ENCODE measurements at places on chromosomes 6 and 20.

GRCh38 chr6:109292420-109292819 lies 89.8 kb downstream of the CD164 start:
- DNase-seq = no peak

- DNase-seq = peak; percentile 13
Observed at GRCh38 chr20:45470262-45470931, 844 bp downstream of the WFDC2 start.

GRCh38 chr6:53302678-53303360 lies 45.9 kb downstream of the ELOVL5 start:
- peak; percentile 71 for DNase-seq

DNA sequence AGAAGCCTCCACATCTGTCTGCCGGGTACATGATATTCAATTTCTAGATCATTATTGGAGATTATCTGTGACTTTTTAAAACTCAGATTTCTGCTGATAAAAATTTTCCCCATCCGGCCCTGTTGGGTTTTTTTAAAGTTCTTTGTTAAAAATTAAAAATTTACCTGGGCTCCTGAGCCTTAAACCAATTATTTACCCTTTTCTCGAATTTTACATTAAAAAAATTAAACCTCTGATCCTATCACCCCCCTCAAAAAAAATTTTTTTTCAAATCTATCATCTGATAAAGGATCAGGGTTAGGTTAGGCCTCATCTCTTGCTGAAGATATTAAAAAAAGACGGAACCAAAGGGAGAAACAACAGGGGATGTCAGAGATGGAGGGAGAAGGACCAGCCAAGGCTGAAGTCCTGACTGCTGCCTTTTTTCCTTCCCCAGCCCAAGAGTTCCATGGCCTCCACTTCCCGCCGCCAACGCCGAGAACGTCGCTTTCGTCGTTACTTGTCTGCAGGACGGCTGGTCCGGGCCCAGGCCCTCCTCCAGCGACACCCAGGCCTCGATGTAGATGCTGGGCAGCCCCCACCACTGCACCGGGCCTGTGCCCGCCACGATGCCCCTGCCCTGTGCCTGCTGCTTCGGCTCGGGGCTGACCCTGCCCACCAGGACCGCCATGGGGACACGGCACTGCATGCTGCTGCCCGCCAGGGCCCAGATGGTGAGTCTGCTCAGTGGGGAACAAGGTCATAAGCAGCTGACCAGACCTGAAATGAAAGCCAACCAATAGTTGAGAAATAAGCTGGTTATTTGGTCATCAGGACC lies 527 bp downstream of the NFKBIL1 start:
- DNase-seq = no peak

- peak; percentile 43 for DNase-seq
Observed at GRCh38 chr6:117414770-117415169, 11.0 kb downstream of the ROS1 start.

DNA sequence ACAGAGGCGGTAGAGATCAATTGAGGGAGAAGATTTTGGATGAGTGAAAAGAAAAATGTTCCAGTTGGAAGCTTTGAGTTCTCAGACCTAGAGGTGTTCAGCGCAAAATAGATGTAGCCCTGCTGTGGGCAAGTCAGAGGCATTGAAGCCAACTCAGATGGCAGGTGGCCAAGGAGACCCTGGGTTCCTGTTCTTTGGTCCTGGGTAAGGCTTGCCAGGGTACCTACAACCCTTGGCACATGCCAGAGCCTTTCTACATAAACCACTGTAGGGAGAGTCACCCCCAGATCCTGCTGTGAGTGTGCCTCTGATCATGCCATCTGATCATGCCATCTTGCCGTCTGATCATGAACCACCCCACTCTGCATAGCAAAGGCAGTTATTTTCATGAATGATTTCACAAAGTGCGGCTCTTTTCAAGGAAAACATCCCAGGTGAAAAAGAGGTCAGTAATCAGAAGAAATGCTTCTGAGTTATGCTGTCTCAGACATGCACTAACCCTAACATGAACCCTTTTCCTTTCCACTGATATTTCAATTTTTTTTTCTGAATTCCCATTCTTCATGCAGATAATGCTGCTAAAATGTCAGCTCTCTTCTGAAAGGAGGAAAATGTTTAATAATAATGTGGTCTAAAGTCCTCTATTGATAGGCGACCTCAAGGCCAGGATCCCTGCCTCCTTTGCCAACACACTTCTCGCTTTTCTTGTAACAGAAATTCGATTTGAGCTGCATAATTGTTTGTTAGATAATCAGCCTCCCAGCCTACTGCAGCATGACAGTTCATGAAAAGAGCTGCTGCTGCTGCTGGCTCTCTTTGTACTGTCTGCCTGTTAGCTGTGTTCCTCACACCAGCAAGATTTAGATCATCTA lies 153.6 kb downstream of the MTHFD1L start:
- DNase-seq = no peak

GRCh38 chr6:129749749-129750120 lies 39.8 kb upstream of the ARHGAP18 start:
- peak; percentile 91 for DNase-seq

- no peak for DNase-seq
Observed at GRCh38 chr6:166716910-166717617, 90.0 kb upstream of the RPS6KA2 start.

- peak; percentile 56 for DNase-seq
Observed at GRCh38 chr6:31794866-31795615, 511 bp downstream of the VARS1 start.

GRCh38 chr20:4490045-4490444 lies 231.7 kb upstream of the PRND start:
- DNase-seq = no peak

- no peak for DNase-seq
Observed at GRCh38 chr6:14645841-14646240, 528.3 kb downstream of the CD83 start.

- peak; percentile 19 for DNase-seq
Observed at GRCh38 chr6:92341201-92341600, 1078.2 kb downstream of the EPHA7 start.

DNA sequence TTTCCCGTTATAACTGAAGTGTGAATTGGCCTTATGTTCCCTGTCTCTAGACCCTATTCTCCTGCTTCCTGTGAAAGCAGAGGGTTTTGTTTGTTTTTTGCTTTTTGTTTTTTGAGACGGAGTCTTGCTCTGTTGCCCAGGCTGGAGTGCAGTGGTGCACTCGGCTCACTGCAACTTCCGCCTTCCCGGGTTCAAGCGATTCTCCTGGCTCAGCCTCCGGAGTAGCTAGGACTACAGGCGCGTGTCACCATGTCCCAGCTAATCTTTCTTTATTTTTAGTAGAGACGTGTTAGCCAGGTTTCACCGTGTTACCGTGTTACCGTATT lies 674 bp upstream of the GNMT start:
- DNase-seq = no peak

- no peak for DNase-seq
Observed at GRCh38 chr6:30202366-30202765, 10.8 kb downstream of the TRIM26 start.

GRCh38 chr6:71035871-71036270 lies 79.0 kb upstream of the B3GAT2 start:
- DNase-seq = peak; percentile 42

DNA sequence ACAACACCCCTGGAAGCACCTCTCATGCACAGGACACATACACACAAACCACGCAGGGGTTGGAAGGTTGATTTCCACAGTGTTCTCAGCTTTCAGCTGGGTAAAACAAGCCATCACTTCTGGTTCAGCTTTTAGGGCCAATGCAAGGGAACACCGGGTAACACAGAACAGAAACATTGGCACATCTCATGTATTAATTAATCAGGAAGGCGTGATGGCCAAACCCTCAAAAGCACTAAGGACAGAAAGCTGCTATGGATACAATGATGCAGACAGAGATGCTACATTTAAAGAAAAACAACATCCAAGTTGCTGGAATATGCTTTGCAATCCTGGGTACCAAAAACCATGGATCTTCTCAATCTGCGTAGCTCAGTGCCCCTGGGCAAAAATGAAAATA lies 104.3 kb upstream of the BEND6 start:
- no peak for DNase-seq

- DNase-seq = peak; percentile 29
Observed at GRCh38 chr6:40996591-40997233, 42.3 kb downstream of the UNC5CL start.

- DNase-seq = peak; percentile 77
Observed at GRCh38 chr6:111534231-111534751, 51.3 kb upstream of the REV3L start.

DNA sequence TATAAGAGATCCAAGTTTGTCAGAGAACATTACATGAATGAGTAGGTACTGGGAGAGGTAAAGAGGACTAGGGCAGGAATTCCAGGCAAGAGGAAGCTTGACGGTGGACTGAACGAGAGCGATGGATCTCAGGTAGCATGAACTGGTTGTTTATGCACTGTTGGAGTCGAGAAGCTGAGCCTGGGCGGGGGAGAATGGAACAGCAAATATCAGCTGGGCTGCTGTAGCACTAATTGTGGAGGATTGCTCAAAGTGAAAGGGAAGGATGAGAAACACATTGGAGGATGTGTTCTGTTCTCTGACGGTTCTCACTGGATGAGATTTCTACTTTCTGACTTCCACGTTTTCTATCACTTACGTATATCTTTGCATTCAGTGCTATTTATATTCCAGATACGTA lies 164.2 kb downstream of the PHF3 start:
- DNase-seq = no peak

GRCh38 chr6:159871906-159872305 lies 18.9 kb upstream of the MAS1 start:
- DNase-seq = no peak

DNA sequence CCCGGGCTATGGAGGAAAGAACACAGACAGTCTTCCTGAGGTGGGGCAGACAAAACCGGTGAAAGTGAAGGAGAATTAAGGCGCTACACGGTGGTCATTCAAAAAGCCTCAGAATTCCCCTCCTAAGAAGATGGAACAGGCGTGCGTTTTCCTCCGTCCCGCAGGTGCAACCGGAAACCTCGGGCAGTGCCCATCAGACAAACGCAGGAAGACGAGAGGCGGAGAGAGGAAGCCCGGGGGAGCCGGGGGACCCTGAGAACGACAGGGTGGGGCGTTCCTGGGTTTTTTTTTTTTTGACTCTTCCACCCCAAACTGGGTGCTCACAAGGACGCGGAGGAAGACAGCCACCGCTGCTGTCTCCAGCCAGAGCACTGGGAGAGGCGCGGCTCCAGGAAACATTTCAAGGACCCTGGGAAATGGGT lies 25.4 kb downstream of the TTLL2 start:
- no peak for DNase-seq

DNA sequence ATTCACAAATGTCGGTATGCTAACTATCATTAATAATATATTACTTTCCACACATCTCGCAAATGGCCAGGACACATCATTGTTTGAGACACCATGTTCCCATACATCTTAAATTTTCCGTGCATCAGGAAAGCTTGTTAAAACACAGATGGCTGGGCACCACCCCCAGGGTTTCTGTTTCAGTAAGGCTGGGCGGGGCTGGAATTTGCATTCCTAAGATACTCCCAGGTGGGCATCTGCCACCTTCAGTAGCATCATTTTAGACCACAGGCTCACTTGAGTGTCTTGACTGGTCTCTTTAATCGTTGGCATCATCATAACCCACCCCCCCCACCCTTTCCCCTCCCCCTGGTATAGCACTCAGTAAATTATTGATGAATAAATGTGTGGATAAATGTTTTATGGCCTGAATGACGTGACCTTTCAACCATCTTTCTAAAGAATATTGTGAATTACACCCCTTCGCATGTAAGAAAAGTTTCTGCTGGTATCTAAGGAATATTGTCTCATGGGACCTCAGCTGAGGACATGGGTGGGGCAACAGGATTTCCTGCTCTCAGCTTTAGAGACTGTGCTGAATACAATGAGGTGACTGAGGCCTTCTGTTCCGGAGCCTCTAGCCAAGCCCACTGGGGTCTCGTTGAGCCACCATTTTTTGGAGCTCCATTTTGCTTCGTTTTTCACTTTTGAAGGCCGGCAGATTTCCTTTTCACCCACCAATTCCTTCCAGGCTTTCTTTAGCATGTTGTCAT lies 124.1 kb upstream of the NEDD9 start:
- no peak for DNase-seq

DNA sequence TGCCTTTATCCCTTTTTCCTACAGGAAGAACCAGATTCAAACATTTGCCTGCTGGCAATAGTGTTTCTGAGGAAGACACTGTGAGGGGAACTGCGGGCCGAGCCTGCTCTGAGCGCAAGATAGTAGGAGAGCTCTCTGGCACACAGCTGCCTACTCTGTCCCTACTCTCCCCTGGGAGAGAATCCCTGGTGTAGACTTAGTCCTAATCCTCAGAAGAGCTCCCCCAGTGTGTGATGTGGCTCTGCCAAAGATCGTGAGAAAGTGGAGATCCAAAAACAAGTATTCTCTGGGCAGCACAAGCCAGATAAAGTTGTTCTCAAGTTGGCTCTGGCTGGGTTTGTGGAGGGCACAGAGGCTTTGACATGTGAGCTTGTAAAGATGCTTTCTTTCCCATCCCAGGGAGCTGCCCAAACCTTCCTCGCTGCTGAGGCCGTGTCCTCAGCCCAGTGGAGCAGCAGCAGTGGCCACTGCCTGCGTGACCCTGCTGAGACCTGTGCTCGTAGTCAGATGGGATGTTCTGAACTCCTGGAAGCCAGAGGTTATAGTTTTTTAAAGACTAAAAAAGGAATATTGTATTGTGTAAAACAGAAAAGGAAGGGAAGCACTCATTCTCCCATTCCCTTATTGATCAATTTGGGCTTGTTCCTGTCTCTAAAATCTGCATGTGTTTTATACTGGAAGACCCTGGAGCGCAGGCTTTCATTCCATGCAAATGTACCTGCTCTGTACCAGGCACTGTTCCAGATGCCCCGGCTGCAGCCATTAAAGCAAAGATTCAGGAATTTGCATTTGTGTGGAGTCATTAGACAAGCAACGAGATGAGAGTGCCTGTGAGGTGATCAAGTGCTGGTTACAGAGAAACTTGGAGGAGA lies 30.7 kb downstream of the PNLDC1 start:
- no peak for DNase-seq

- peak; percentile 34 for DNase-seq
Observed at GRCh38 chr6:168216751-168217191, 102.8 kb downstream of the DACT2 start.

GRCh38 chr20:52383995-52384621 lies 192.5 kb upstream of the ZFP64 start:
- no peak for DNase-seq

GRCh38 chr20:38300438-38300837 lies 3.5 kb upstream of the BPI start:
- DNase-seq = no peak

- DNase-seq = no peak
Observed at GRCh38 chr6:131225959-131226358, 90.7 kb downstream of the AKAP7 start.

DNA sequence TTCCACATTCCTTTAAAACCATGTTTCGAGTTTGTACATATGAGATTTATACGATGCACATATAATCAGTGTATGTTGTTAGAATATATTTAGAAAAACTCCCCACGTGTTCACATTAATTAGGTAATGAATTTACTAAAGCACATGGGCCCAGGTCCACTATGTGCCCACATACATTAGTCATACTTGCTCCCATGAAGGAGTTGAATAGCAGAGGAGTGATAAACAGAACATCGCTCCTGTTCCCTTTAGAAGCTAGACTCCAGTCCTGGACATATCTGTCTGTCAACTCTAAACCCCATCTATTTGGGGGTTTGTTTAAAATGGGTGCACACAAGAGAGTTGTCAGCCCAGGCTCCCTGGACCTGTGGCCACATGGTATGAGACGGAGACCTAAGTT lies 108.1 kb upstream of the TIAM2 start:
- peak; percentile 34 for DNase-seq

Measured in choroid plexus epithelial cell (primary cell).